ENCODE measurements at places on chromosomes 4 and X.

- H3K27ac ChIP-seq: no peak overlapping the region
- no peaks in the 10 kb centered on the region for H3K36me3 ChIP-seq
- DNase-seq: no peak
- no peak overlapping the region for H3K4me3 ChIP-seq
Observed at GRCh38 chr4:146134761-146135445, 40.6 kb upstream of the LSM6 start.

DNA sequence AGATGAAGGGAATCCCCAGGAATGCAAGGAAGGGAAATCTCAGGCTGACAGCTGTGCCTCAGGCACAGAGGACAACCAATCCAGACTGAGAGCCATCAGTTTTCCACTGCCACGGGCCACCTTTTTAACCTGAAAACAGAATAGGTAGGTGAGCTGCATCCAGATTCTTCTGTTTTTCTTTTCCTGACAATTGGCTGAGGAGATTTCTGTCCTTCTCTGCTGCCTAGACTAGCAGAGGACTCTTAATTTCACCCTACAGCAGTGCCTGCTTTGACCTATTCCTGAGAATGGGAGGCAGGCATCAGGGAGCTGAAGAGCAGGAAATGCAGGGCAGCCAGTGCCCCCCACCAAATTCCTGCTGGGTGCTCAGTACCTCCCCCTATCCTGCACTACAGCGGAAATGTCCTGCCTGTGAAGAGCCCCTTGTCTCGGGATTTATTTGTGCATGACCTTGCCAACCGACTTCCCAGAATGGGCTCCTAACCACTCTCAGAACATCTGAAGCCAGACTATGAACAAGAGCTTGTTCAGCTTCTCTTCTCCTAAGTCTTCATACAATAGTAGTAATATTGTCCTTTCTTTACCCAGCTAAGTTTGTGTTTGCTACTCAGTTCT lies 65.1 kb downstream of the CASK start:
- no peak overlapping the region for H3K27ac ChIP-seq
- H3K4me1 ChIP-seq: no peaks in the 10 kb centered on the region
- no peak for DNase-seq
- no peaks in the 10 kb centered on the region for H3K27me3 ChIP-seq
- H3K36me3 ChIP-seq: no peaks in the 10 kb centered on the region

- H3K4me3 ChIP-seq: no peak overlapping the region
- DNase-seq: no peak
- peaks cover 81% of the 10 kb centered on the region for H3K36me3 ChIP-seq
Observed at GRCh38 chr4:118746251-118746919, 61.2 kb downstream of the METTL14 start.

DNA sequence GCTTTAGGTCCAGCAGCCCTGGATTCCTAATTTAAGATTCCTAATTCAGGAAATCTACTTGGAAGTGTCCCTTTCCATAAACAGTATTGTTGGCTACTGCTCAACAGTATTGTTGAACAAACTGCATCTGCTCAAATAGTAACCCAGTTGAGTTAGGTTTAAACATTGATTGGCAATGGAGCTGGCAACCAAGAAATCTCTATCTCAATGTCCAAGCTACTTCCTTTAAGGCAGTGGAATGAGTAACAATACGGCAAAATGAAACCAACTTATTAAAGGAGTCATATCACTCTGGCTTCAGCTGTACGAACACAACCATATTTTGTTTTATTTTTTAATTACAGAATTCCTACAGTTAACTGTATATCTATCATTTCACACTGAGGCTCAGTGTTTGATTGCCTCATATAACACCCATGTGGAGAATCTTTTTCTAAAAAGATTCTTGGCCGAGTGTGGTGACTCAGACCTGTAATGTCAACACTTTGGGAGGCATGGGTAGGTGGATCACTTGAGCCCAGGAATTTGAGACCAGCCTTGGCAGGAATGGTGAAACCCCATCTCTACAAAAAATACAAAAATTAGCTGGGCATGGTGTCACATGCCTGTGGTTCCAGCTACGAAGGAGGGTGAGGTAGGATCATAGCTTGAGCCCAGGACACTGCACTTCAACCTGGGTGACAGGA lies 71.7 kb upstream of the IL13RA1 start:
- DNase-seq: no peak
- peaks cover 3% of the 10 kb centered on the region for H3K36me3 ChIP-seq
- H3K4me3 ChIP-seq: no peak overlapping the region
- no peak overlapping the region for H3K27ac ChIP-seq

GRCh38 chr4:139907001-139907809 lies 241.6 kb downstream of the MGST2 start:
- H3K36me3 ChIP-seq: no peaks in the 10 kb centered on the region
- no peak for DNase-seq
- peaks cover 15% of the 10 kb centered on the region for H3K4me1 ChIP-seq
- H3K27ac ChIP-seq: no peak overlapping the region

DNA sequence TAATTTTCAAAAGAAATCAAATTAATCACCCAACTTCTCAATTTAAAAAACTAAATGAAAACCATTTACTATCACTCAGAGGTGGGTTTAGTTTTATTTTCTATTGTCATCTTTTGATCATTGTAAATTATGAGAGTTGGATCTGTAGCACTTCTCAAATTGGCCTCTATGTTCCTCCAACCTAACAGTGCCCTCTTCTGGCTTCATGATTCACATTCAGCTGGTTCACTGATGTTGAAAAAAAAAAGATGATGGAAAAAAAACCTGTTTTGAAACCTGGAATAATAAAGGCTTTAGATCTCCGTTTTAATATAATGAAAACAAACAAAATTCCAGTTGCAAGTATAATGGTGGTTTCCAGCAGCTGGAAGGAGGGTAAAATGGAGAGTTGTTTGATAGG lies 2.4 kb upstream of the NBDY start:
- no peaks in the 10 kb centered on the region for H3K36me3 ChIP-seq

GRCh38 chr4:5992828-5993321 lies 25.4 kb downstream of the C4orf50 start:
- no peak overlapping the region for H3K4me3 ChIP-seq
- no peak for DNase-seq
- H3K27me3 ChIP-seq: peaks cover 46% of the 10 kb centered on the region

GRCh38 chr4:71663780-71664179 lies 120.1 kb downstream of the GC start:
- no peaks in the 10 kb centered on the region for H3K27me3 ChIP-seq
- H3K4me3 ChIP-seq: no peak overlapping the region
- no peaks in the 10 kb centered on the region for H3K36me3 ChIP-seq
- H3K27ac ChIP-seq: no peak overlapping the region
- no peak for DNase-seq

DNA sequence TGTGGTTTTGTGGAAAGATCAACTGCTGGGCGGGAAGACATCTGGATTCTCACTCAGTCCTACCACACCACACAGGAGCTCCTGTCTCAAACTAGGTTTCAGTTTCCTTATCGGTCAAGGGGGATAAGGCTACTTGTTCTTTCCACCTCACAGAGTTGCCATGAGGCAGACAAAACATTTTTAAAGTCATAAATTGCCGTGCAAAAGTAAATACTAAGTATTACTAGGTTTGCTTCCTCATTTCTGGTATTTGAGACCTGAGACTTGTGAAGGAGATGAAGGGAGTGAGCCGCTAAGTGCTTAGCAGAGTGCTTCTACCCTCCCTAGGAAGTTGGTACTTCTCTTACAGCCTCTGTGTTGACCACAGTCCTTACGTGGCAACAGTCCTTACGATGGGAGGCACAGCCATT lies 1.5 kb downstream of the LAP3 start:
- peaks cover 40% of the 10 kb centered on the region for H3K4me1 ChIP-seq

DNA sequence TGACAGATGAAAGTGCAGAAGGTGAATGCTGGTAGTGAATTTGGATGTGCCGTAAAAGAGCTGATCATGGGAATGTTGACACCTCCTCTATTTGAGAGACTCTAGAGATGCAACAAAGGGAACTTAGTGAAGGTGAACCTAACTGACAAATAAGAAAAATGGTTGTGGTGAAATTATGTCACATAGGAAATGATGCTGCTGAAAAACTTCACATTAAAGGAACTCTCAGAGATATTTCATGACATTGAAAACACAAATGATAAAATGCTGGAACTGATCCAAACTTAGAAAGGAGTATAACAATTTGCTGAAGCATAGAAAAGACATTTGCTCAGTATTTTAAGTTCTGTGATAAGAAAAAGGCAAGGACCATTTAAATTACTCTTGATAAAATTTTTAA lies 31.9 kb downstream of the MGAT4D start:
- H3K4me3 ChIP-seq: no peak overlapping the region
- H3K4me1 ChIP-seq: no peaks in the 10 kb centered on the region
- H3K27me3 ChIP-seq: no peaks in the 10 kb centered on the region
- H3K36me3 ChIP-seq: no peaks in the 10 kb centered on the region
- H3K27ac ChIP-seq: no peak overlapping the region

- H3K36me3 ChIP-seq: no peaks in the 10 kb centered on the region
- no peak overlapping the region for H3K4me3 ChIP-seq
- DNase-seq: no peak
Observed at GRCh38 chr4:156606554-156607477, 364.8 kb downstream of the PDGFC start.

DNA sequence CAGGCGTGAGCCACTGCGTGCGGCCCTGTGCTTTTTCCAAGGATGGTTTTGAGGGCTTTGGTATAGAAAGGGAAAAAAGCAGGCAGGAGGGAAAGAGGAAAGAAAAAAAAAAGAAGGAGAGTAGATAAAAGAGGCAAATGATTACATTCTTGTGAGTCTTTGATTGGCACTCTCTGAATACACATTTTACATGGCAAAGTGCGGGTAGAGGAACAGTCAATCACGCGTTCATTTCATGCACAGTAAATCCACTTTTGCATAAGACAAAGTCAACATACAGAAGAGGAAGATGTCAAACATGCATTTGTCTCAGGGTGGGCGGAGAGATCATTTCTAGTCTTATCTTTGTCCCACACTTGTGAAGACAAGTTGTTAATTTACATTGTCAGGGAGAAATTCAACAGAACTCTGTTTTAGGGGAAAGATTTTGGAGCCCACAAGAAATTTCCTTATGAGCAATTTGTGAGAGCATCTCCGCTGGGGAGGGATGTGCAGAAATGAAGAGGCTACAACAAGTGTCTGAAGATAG lies 183.2 kb downstream of the DHRSX start:
- no peaks in the 10 kb centered on the region for H3K36me3 ChIP-seq
- H3K4me3 ChIP-seq: no peak overlapping the region
- H3K4me1 ChIP-seq: no peaks in the 10 kb centered on the region
- no peak for DNase-seq
- H3K27me3 ChIP-seq: no peaks in the 10 kb centered on the region

GRCh38 chr4:69748173-69748572 lies 12.2 kb downstream of the SULT1B1 start:
- H3K27me3 ChIP-seq: no peaks in the 10 kb centered on the region
- no peak for DNase-seq
- H3K36me3 ChIP-seq: no peaks in the 10 kb centered on the region
- no peak overlapping the region for H3K4me3 ChIP-seq

DNA sequence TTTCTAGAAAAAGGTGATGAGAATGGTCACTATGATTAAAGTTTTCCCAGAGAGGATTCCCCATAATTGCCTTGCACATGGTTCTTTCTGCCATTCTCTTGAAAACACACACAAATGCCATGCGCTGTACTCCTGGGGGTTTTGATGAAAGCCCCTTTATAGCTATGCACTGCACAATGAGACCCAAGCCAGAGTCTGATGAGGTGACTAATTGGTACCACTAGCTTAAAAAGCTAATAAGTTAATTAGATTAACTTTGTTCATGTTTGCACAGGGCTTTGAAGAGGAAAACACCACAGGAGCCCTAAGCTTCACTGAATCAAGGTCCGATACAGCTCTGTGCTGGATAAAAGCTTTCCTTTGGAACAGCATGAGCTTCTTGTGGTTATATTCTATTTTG lies 132.2 kb downstream of the NKX6-1 start:
- H3K27ac ChIP-seq: no peak overlapping the region

- DNase-seq: no peak
- H3K27ac ChIP-seq: no peak overlapping the region
- no peaks in the 10 kb centered on the region for H3K36me3 ChIP-seq
- peak overlapping the region; percentile 74 for H3K4me3 ChIP-seq
- peaks cover 28% of the 10 kb centered on the region for H3K4me1 ChIP-seq
- peaks cover 46% of the 10 kb centered on the region for H3K27me3 ChIP-seq
Observed at GRCh38 chr4:2042204-2042946, 16.8 kb upstream of the NAT8L start.

GRCh38 chr4:183097231-183098018 lies 1.6 kb upstream of the WWC2 start:
- peak overlapping the region; percentile 86 for H3K4me3 ChIP-seq
- H3K4me1 ChIP-seq: peaks cover 33% of the 10 kb centered on the region
- no peaks in the 10 kb centered on the region for H3K36me3 ChIP-seq
- H3K27me3 ChIP-seq: no peaks in the 10 kb centered on the region

DNA sequence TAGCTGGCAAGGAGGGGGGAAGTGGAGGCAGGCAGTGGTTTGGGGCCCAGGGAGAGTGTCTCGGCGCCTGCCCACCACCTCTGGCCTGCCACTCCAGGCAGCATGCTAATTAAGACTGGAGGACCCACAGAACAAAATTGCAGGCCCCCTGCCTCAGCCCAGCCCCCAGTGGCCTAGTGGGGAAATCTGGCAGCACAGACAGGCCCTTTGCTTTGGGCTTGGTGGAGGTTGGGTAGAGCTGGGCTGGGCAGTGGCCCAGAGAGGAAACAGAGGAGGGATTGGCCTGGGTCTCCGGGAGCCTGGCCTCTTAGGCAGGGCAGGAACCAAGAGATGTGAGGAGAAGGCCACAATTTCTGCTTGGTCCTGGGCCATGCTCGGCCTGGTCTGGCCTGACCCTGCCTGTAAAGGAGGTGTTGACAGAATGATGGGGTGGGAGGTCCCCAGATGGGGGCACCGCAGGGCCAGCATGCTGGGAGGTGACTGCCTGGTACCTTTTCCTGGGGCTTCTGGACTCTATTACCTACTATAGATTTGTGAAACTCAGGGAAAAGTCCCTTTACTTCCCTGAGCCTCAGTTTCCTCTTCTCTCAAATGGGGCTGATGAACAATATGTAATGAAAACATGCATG lies 92.4 kb upstream of the PJA1 start:
- no peak for DNase-seq
- H3K4me1 ChIP-seq: no peaks in the 10 kb centered on the region
- H3K27ac ChIP-seq: no peak overlapping the region
- H3K36me3 ChIP-seq: no peaks in the 10 kb centered on the region
- no peak overlapping the region for H3K4me3 ChIP-seq
- no peaks in the 10 kb centered on the region for H3K27me3 ChIP-seq

DNA sequence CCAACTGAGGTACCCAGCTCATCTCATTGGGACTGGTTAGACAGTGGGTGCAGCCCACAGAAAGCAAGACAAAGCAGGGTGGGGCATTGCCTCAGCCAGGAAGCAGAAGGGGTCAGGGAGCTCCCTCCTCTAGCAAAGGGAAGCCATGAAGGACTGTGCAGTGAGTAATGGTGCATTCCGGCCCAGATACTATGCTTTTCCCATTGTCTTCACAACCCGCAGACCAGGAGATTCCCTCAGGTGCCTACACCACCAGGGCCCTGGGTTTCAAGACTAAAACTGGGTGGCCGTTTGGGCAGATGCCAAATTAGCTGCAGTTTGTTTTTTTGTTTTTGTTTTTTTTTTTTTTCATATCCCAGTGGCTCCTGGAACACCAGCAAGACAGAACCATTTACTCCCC lies 235.3 kb downstream of the TACR3 start:
- no peaks in the 10 kb centered on the region for H3K27me3 ChIP-seq
- H3K4me1 ChIP-seq: no peaks in the 10 kb centered on the region
- DNase-seq: no peak
- H3K4me3 ChIP-seq: no peak overlapping the region

- DNase-seq: peak; percentile 27
- H3K4me3 ChIP-seq: no peak overlapping the region
Observed at GRCh38 chrX:154348646-154349358, 25.6 kb downstream of the FLNA start.

Measured in heart left ventricle (tissue), 16 donors.